NCI-H1105 treated with DMSO at 0.1 percent for 48 hours (cell line): ENCODE measurements at places on chromosomes 2 and 18.
A peak's percentile ranks its signal among the peaks of the same experiment; 100 is the strongest.

GRCh38 chr18:61448316-61448715 lies 115.1 kb downstream of the CDH20 start:
- DNase-seq, result no peak

GRCh38 chr2:174399171-174399570 lies 3.6 kb downstream of the SCRN3 start:
- no peak for DNase-seq

DNA sequence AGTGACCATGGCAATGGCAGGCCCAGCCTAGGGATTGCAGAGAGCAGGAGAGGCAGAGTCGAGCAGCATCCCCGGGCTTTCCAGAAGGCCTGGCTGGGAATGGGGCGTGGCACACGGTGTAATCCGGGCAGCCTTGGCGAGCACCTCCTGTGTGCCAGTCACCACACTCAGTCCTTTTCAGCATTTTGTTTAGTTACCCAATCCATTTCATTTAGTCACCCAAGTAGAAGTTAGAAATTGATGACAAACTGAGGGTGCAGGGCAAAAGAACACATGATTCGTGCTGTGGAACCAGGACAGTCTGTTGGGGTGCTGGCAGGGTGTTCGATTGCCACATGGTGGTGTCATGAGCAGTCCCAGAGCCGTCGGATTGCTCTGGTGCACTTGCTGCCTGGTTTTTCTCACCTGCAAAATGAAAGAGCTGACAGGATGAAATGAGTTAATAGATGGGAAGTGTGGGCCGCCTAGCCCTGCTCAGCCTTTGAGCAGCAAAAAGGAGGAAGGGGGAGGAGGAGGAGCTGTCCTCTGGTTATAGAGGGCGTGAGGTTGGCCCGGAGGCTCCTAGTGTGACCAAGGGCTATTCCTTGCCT lies 299.4 kb downstream of the AGAP1 start:
- no peak for DNase-seq

GRCh38 chr2:64937687-64938491 lies 51.3 kb upstream of the SLC1A4 start:
- no peak for DNase-seq

DNA sequence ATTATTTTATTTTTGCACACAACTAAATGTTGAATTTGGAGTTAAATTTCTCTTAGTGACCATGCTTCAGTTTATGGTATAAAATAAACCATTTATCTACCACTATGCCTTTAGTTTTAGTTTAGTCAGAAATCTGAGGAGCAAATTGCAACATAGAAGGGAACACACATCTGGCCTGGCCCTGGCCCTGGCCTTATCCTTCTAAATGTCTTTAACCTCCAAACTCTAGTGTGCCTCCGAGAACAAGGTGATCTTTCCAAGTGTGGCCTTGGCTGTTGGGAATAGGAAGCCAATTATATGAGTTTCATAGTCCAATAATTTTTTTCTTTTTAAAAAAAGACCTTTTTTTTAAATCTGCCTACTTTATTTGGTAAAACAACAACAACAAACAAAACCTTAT lies 31.8 kb upstream of the GREB1L start:
- DNase-seq, result no peak

GRCh38 chr2:53969968-53970723 lies 647 bp downstream of the PSME4 start:
- DNase-seq, result peak; percentile 39

DNA sequence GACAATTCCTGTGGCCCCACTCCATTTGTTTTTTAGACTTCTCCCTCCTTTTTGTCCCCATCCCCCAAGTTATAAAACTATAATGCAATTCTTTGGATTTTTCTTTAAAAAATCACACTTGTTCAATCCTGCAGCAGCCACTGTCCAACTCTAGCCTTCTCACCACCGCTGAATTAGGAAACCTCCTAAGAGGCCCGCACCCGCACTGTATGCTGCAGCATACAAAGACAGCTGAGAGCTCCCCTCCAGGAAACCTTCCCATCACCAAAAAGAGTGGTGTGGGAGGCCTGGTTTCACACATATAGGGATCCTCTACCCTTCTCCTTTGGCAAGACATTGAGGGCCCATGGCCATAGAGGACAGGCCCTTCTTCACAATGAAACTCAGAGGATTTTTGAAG lies 2.9 kb downstream of the PCGF1 start:
- DNase-seq, result no peak

DNA sequence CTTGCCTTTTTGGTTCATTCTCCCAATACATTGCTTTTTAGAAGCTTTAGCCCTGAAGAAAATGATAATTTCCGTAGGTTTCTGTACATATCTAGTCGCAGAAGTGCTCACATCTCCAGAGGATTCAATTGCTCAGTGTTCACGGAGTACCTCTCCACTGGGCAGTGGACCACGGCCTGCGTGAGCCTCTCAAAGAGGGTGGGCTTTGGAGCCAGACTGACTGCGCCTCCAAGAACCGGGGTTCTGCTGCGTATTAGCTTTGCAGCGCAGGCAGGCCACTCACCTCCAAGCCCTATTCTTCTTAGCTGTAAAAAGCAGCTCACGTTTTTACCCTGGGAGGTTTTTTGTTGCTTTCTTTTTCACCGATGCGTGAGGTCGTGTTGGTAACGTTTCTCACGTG lies 35.4 kb downstream of the NTSR2 start:
- no peak for DNase-seq

DNA sequence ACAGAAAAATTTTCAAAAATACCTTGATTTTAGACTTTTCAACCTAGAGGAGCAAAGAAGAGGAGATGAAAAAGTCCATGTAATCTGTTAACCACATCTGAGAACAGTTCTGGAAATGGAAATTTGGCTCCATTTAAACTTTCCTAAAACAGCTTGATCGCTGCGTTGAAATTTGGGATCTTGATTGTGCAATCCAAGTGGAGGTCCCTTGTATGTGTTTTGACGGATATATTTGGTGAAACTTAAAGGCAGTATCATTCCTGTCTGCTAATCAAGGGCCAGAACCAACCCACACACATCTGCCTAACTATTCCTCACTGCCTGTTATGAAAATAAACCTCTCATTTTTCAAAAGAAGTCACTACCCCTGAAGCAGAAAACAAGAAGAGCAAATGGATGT lies 46.6 kb downstream of the SPATS2L start:
- no peak for DNase-seq

DNA sequence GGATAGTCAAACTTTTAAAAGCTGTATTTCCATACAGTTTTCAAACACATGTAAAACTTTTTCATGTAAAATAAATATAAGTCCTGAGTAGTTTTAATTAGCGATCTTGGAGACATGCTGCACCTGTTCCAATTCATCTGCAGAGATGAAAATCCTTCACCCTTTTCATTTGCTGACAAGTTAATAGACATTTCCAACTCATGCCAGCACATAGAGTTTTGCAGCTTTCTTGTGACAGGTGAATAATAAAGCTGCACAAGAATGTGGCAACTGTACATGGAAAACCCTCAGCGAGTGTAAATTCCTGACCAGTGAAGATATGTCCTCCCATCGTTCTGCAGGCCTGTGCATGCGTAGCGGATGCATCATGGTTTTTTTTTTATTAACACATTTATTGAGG lies 771.4 kb downstream of the TDRD15 start:
- DNase-seq, result no peak

GRCh38 chr2:37711831-37712230 lies 40.4 kb upstream of the CDC42EP3 start:
- no peak for DNase-seq

GRCh38 chr2:166233244-166233643 lies 105.4 kb upstream of the SCN1A start:
- DNase-seq, result no peak

- no peak for DNase-seq
Measured at GRCh38 chr2:126907671-126908070, 9.0 kb downstream of the TEX51 start.

DNA sequence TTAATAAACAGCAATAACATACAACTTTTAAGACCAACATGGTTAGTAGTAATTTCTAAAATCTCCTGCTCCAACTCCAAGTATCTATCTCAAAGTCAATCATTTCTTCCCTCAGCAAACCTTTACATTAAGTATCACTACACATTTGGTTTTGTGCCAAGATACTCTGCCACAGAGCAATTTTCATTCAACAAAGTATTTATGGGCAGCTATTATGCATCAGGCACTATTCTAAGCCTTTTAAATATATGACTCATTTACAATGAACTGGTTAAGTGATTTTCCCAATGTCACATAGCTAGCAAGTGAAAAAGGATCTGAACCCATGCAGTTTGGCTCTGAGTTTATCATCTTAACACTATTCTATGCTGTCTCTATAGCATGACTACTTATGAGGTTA lies 264.3 kb downstream of the NOL4 start:
- peak; percentile 92 for DNase-seq

- no peak for DNase-seq
Measured at GRCh38 chr18:56333839-56334238, 304.6 kb downstream of the TXNL1 start.

GRCh38 chr2:128236491-128237035 lies 82.1 kb downstream of the HS6ST1 start:
- DNase-seq, result no peak
